ENCODE measurements at places on chromosomes 16 and 17. TPM values are rescaled to one million over a fixed set of nuclear protein-coding genes. Genes with fewer than 3 reads are reported as not detected.

Gene CDH1
- 56.8 TPM for total RNA-seq

Gene ORAI3
- total RNA-seq: 37.6 TPM

Gene SLFN13
- 9.9 TPM for total RNA-seq

Gene IRX3
- total RNA-seq: 28.7 TPM

Gene SOX15
- total RNA-seq: 18.7 TPM

Gene EVI2A
- 0.29 TPM for total RNA-seq

Measured in epithelial cell of proximal tubule (primary cell).